ENCODE measurements at places on chromosomes 7 and 10.
A peak's percentile ranks its signal among the peaks of the same experiment; 100 is the strongest.

- DNase-seq, result peak; percentile 11
Measured at GRCh38 chr10:60573336-60573735, 183.7 kb upstream of the ANK3 start.

DNA sequence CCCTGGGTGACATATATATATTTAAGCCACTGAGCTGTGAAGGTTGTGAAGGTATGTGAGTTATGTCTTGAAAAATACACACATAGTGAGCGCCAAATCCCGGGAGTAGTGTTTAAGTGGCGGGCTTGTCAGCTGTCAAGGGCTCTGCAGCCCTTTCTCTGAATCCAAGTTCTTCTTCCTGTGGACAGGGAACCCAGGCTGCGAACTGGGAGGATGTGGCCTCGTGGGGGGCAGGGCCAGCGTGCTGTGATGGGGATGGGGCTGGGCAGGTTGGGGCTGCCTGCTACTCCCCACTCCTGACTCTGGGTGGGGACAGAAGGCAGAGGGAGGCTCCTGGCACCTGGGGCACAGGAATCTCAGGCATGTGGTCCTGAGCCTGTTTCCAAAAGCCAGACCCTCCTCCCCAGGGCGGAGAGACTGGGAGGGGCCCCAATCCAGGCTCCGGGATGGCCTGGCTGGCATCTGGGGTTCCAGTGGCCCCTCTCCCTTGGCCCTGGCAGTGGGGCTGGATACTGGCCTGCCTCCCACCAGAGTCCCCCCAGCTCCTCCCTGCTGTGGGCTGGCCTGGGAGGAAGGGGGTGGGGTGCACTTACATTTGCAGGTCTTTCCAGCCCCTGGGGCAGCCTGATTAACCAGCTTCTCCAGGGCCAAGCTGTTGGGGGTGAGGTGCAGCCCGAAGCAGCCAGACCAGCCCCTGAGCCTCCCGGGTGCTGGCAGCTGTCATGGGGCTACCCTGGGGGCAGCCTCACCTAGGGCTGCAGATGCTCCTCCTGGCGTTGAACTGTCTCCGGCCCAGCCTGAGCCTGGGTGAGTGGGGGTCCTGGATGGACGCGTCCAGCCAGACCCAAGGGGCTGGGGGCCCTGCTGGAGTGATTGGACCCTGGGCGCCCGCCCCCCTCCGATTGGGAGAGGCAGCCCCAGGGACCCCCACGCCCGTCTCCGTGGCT, at the start of gene UPK3B:
UPK3B (plus strand) TSS at position 622 of the 947 bp plus-strand sequence; CDS start at position 723, 101 bp downstream.
- no peak for DNase-seq

- DNase-seq, result no peak
Measured at GRCh38 chr7:20240080-20240926, 23.1 kb upstream of the MACC1 start.

- DNase-seq, result no peak
Measured at GRCh38 chr7:136709876-136710275, 158.6 kb upstream of the CHRM2 start.

DNA sequence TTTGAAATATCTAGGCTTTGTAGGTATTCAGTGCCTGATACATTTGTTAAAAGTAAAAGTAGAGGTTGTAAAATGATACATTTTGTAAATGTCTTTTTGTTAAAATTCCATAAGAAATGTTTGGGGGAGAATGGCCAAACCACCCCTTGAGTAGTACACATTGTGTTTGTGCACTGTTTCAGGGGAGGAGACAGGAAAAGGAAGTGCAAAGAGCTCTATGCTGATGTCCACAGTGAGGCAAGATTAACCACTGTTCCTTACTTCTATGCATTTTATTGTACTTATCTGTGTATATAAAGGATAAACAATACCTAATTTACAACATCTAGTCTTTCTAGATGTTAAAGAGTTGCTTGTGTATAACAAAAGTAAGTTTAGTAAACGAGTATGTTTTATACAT, 7.4 kb upstream of the CYCS start:
- no peak for DNase-seq

DNA sequence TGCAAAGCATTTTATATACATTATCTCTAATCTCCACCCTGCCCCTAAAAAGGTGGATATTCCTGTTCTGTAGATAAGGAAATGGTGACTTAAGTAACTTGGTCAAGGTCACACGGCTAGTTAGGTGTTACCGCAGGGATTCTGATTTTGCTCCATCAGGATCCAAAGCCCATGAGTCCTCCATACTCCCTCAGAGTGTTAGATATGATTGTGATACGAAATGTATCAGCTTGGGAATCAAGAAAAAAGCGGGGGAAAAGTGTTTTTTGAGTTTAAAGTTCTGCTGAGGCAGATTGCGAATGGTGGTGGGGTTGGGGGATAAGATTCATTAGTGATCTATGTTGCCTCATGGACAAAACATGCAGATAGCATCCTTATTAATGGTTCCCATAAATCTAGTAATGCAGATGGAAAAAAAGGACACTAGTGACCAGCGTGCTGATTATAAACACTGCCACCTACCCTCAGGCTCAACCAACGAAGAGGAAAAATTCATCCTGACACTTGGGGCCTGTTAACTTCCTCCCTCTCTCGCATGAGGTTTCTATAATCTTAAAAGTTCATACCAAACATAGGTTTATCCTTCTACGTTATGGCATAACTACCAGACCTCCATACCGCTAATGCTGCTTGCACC, 2.3 kb downstream of the ICA1 start:
- DNase-seq, result no peak

All from neuronal stem cell (in vitro differentiated cells).